ENCODE measurements at places on chromosomes 2 and 18. TPM values are rescaled to one million over a fixed set of nuclear protein-coding genes. Genes with fewer than 3 reads are reported as not detected.

The SLC16A14 gene
- 3.0 TPM for polyA plus RNA-seq

The RAPGEF4 gene
- polyA plus RNA-seq, result 0.80 TPM

The TCF7L1 gene
- 5.2 TPM for polyA plus RNA-seq

The TUBA4A gene
- 73.4 TPM for polyA plus RNA-seq

The SNRNP27 gene
- polyA plus RNA-seq, result 39.8 TPM

The EFR3B gene
- polyA plus RNA-seq, result 0.22 TPM

The GLI2 gene
- polyA plus RNA-seq, result 0.22 TPM

The LIMS3 gene
- 0.90 TPM for polyA plus RNA-seq

The EXOC6B gene
- polyA plus RNA-seq, result 1.0 TPM

The PLCD4 gene
- 0.19 TPM for polyA plus RNA-seq

The ECEL1 gene
- 1.6 TPM for polyA plus RNA-seq

The POTEC gene
- polyA plus RNA-seq, result not detected

The VIT gene
- polyA plus RNA-seq, result 0.74 TPM

The REG3A gene
- polyA plus RNA-seq, result not detected

The ANKRD30B gene
- 0.06 TPM for polyA plus RNA-seq

The ITPRIPL1 gene
- polyA plus RNA-seq, result 1.4 TPM

The PAX8 gene
- 0.08 TPM for polyA plus RNA-seq
